ENCODE measurements at places on chromosomes 7 and 10. TPM values are rescaled to one million over a fixed set of nuclear protein-coding genes. Genes with fewer than 3 reads are reported as not detected.

Gene CDC14C
- not detected for polyA plus RNA-seq

DNA sequence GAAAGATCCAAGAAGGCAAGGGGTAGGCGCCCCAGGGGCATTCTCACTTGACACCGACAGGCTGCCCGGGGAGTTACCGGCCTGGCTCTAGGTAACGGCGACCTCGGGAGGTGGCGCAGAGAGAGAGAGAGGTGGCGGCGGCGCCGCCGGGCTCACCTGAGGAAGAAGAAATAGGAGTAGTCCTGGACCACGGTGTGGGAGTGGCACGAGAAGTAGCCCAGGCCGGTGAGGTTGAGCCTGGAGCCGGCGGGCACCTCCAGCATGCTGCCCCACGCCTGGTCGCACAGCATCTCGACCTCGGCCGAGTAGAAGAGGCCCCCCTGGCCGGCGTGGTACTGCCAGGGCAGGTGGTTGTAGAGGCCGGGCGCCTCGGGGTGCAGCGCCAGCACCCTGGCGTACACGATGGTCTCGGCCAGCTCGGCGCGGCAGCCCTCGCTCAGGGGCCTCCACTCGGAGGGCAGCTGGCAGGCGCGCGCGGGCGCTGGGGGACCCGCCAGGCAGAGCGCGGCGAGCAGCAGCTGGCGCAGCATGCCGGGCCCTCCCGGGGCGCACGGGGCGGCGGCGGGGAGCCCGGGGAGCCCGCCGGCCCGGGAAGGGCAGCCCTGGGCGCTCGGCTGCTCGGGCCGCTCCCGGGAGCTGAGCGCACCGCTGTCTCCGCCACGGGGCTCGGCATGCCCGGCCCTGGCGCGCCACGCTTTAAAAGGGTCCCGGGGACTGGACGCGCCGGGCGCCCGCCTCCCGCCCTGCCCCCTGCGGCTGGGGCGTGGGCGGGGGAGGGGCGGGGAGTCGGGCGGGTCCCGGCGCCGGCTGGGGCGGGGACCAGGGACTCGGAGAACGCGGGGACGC, at the start of gene CCDC3:
CCDC3 (minus strand) TSS at position 673 of the 846 bp plus-strand sequence; CDS start at position 530, 143 bp downstream.
- no peak for DNase-seq
- no peak within 1 kb of the TSS for H3K27ac ChIP-seq
- peaks cover 52% of the 10 kb centered on the region for H3K27me3 ChIP-seq

GRCh38 chr7:45435131-45435530, 139.0 kb upstream of the ADCY1 start:
- H3K27me3 ChIP-seq = peaks cover 17% of the 10 kb centered on the region
- H3K36me3 ChIP-seq = no peaks in the 10 kb centered on the region
- no peak overlapping the region for H3K4me3 ChIP-seq
- no peak overlapping the region for H3K27ac ChIP-seq
- no peak for DNase-seq
- H3K4me1 ChIP-seq = no peaks in the 10 kb centered on the region

GRCh38 chr10:128275388-128276177, 149.4 kb upstream of the MKI67 start:
- no peak for DNase-seq
- H3K27me3 ChIP-seq = peaks cover 28% of the 10 kb centered on the region
- no peaks in the 10 kb centered on the region for H3K36me3 ChIP-seq
- H3K4me1 ChIP-seq = peaks cover 12% of the 10 kb centered on the region
- H3K27ac ChIP-seq = no peak overlapping the region
- H3K4me3 ChIP-seq = peak overlapping the region; percentile 37

DNA sequence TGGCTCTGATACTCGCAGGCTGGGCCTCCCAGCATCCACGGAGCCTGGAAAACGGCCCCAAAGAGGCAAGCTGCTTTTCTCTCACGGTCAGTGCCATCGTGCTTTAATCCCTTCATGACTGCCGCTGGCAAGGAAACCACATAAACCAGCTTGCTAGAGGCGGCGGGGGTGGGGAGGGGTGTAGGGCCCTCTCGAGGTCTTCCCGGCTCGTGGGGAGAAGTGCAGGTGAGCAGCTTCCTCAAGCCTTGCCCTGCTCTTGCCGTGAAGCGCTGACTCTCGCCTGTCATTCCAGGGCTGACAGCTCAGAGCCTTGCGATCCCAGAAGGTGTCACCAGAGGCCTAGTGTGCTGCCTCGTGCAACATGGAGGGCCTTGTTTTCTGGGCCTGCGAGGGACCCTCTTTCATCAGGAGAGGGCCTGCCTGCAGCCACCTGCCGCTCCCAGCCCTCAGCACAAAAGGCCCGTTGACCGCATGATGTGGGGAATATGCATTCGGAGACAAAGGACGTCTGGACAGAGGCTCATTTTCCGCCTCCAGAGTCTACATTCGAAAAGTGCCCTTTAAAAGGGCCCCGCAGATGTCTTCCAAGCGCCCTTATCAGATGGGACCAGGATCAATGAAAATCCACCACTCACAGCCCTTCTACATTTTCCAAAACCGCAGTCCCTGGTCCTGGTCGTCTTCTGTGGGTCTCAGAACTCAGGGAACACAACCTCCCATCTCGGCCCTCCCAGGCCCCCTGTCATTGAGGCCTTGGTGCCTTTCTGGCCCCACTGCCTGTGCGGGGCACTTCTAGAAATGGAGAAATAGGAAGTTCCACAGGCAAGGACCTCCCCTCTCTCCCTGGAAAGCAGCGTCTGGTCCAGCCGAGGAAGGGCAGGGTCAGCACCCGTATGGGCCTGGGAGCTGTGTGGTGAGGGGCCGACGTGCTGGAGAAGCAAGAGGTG, 58.7 kb downstream of the ZRANB1 start:
- no peaks in the 10 kb centered on the region for H3K36me3 ChIP-seq
- H3K4me1 ChIP-seq = no peaks in the 10 kb centered on the region

Gene FRAT1
- polyA plus RNA-seq = 7.5 TPM

DNA sequence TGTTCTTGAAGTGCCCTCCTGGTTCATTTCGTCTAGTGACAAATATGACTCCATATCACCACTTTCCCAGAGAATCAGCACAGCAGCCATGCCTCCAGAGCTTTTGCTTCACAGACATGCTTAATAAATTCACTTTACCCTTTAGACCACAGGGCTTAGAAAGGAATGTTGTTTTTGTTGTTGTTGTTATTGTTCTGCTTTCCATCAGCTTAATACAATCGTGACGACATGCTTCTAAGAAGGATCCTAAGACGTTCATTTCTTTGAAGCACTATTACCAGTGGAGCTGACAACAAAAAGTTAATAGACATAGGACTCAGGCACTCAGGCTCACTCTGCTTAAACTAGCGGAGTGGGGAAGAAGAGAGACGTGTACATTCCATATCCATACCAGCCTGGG, 418.6 kb downstream of the KCNMA1 start:
- H3K36me3 ChIP-seq = no peaks in the 10 kb centered on the region
- H3K4me3 ChIP-seq = no peak overlapping the region
- H3K27ac ChIP-seq = no peak overlapping the region
- H3K27me3 ChIP-seq = peaks cover 4% of the 10 kb centered on the region

DNA sequence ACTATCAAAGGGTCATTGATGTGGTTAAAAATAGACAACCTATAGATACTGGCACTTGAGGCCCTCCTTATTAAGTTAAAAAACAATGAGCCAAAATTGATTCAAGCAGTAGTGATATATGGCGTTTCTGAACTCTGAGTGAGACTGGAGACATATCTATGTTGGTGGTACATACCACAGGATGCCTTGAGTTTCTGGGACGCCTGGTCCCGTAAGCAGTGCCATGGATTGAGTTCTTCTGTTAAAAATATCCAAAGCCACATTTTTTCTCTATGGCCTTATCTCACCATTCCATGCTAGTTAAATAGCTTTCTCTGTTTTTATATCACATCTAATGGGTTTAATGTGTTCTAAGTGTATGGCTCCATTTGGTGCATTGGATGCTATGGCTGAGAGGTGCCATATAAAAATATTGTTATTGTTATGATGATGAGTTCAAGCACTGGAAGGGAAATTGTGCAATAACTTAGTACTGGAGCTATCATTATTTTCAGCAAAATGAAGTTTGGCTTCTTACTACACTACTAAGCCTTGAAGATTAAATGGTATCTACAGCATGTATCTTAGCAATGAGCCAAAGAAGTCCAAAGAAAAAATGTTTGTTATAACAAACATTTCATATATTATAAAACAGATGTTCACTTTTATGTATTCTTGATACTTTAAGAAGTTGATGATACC, 713.9 kb downstream of the SUGCT start:
- no peak overlapping the region for H3K27ac ChIP-seq
- no peaks in the 10 kb centered on the region for H3K36me3 ChIP-seq
- H3K4me1 ChIP-seq = no peaks in the 10 kb centered on the region
- no peak for DNase-seq

Data from naive thymus-derived CD8-positive, alpha-beta T cell (primary cell).